D341Med (cell line): ENCODE measurements at places on chromosomes 5 and 9.

DNA sequence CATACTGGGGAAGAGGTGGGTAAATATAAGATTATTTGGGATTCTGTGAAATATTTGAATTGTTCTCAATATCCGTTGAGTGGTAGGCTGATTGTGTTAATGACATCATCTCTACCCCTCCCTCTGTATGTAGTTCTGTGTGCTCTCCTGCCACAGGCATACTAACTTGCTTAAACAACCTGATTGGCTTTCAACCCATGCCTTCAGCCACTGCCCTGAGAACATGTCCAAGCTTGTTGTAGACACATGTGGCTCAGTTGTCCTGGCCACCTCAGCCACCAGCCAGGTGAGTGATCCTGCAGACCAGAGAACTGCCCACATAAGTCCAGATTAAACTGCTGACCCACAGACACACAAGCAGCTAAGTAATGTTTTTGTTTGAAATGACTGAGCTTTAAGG is 31.1 kb downstream of the ANKS6 start:
- peak; percentile 24 for DNase-seq

DNA sequence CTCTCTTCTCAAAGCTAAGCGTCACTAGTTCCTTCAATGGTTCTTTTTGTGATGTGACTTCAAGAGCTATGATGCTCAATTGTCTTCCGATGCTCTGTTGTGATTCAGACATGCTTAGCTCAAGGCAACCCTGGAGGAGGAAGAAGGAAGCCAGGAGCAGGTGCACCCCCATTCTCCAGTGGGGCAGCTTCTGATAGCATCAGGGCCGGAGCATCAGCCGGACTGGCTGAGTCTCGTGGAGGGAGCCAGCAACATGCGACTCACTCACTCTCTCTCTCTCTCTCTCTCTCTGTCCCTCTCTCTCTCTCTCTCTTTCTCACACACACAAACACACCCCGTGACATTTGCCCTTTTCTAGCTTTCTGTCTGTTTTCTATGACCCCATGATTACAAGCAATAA is 140.2 kb downstream of the HSD17B3 start:
- no peak for DNase-seq

- DNase-seq: no peak
These were observed 4.7 kb upstream of the PURA start for GRCh38 chr5:140109018-140109758.

DNA sequence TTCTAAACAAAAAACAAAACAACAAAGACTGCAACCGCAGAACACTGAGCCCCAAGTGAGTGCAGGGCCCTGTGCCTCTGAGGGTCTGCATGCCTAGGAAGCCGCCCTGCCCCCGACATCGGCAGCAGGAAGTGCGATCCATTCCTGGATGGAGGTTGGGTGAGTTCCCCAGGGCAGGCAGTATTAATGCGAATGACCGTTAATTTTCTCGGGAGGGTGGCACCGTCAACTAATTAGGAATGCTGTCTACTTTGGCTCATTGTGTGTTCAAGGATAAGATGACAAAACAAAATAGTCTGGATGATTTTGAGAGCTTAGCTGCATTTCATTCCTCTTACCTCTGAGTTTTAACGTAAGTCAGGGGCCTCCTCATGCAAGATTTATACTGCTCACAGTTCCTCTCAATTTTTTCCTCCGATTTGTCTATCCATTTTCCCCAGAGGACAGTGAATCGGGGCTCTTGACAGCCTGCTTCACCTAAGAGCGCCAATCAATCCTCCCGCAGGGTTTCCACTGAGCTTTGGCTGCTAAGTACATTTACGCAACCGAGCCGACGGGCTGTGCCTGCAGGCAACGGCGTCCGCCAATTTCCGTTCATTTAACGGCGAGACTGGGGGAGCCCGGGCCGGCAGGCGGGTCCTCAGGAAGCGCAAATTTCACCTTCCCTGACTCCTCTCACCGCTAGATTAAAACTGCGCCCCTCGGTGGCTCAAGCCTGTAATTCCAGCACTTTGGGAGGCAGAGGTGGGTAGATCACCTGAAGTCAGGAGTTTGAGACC is 2.9 kb upstream of the NXNL2 start:
- DNase-seq: no peak

- DNase-seq: no peak
These were observed 26.2 kb downstream of the TPPP start for GRCh38 chr5:666816-667498.

- no peak for DNase-seq
These were observed 3.4 kb upstream of the GRPEL2 start for GRCh38 chr5:149341876-149342275.

DNA sequence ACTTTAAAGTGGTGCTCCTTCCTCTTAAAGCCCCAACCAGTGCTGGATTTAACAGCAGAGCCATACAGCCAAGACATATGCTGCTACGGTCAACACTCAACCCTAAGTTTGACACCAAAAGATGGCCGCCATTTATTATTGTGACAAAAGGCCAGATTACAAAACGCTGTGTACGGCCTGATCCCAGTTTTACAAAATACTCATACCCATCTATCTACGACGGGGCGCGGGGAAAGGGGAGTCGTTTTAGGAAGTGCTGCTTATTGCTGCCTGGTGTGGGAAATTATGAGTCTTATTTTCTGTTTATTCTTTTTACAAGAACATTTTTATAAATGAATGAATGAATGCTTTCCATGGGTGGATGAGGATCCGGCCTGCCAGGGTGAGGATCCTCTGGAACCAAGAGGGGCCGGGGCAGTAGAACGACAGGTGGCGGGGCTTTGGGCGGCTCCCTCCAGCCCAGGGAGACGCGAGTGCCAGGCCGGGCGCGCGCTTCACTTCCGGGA is 457 bp upstream of the IDNK start:
- DNase-seq: peak; percentile 85

DNA sequence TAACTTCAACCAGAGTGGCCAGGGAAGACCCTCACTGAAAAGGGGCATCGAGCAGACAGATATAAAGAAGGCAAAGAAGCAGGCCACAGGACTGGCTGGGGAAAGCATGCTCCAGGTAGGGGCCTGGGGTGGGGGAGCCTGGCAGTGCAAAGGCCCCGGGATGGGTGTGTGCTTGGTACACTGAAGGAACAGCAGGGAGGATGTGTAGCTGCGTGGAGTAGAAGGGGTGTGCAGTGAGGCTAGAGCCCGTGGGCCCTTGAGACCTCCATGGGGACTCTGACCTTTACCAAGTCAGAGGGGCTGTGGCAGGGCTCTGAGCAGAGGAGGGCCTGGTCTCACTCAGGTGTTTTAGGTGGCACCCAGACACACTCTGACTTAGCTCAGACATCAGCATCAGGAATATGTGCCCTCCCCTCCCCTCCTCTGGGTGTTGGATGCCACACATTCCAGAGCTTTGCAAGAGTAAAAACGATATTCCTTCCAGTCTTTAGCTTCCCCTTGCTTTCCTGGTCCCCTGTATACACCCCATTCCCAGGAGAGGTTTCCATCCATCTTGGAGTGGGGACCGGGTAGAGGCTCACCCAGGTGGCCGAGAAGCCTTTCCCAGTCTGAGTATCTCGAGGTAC is 7.6 kb downstream of the TRIM7 start:
- no peak for DNase-seq

- no peak for DNase-seq
These were observed 306.8 kb downstream of the TRPM3 start for GRCh38 chr9:70814597-70814996.

GRCh38 chr5:151082282-151082902 is 1.6 kb upstream of the TNIP1 start:
- DNase-seq: peak; percentile 57

- no peak for DNase-seq
These were observed 27.3 kb downstream of the GZMK start for GRCh38 chr5:55051357-55051756.

- no peak for DNase-seq
These were observed 17.5 kb upstream of the CLPTM1L start for GRCh38 chr5:1362242-1363015.

DNA sequence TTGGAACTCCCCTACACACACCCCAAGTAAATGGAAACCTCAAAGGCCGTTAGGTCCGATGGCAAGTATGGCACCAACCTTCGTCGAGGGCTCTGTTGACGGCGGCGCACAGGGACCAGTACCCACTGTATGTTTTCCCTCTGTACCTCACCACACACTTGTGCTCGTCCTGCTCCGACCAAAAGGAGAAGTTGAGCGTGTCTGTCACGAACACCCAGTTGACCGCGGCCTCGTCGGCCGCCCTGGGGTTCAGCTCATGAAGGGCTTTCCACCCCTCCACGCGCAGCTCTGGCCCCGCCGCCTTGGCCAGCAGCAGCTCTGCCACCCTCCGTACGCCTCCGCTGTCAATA is 24.0 kb downstream of the HNRNPK start:
- DNase-seq: peak; percentile 57

GRCh38 chr9:100455470-100455869 is 17.5 kb upstream of the TMEFF1 start:
- DNase-seq: no peak

DNA sequence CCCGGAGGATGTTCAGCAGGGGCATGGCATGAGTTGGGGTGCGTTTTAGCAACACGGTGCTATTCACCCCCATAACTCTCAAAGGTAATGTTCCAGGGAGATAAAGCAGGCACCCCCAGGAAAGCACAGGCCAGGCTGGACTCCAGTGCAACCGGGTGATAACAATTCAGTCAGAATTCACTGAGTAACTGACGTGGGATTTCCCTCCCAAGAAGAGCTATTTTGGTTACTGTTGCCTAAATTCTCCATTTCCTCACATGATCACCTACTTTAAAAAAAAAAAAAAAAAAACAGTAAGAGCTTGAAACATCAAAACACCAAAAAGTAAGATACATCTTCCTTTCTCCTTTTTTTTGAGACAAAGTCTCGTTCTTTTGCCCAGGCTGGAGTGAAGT is 137.6 kb upstream of the WWC1 start:
- DNase-seq: no peak

DNA sequence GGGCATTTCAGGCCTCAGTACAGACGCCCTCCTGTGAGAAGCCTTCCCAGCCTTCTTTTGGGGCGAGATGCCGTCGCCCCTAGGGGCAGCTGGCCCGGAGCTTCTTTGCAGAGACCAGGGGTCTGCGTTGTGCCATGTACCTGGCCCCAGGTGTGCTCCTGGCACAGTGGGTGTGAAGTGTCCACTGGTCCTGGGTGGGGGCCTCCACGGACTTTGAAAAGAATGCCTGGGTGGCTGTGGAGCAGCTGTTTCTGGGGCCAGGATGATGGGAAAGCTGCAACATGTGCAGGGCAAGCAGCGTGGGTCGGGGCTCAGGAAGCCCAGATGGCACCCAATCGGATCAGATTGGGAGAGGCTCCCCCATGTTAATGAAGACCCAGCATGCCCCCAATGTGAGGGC is 47.8 kb downstream of the WNK2 start:
- no peak for DNase-seq

GRCh38 chr5:19923742-19924141 is 64.3 kb downstream of the CDH18 start:
- DNase-seq: no peak

DNA sequence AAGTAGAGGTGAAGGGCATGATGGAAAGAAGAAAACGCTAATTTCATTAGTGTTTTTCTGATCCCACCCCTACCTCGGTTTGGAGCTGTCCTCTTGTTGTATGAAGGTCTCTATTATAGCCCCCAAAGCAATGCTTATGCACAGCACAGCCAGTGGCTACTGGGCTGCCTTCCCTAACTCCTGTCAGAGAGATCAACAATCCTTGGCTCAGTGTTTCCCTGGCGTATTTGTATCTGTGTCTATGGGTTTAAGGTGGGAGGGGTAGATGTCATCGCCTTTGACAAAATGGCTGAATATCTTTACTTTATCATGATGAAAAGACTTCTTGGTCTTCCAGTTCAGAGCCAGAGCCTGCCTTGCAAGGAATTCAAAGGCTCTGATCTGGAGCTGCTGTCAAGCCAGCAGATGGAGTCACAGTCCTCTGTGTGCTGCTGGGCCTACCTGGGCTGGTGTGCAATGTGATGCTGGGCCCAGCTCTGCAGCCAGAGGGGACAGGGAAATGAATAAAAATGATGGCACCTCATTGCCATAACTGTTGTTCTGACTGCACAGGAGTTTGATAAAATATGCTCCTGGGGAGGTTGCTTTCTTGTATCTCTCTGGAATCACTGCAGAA is 20.1 kb upstream of the HSPA9 start:
- DNase-seq: no peak

- DNase-seq: no peak
These were observed 6.9 kb downstream of the OLFML2A start for GRCh38 chr9:124783830-124784229.

GRCh38 chr5:115414406-115415142 is 118.1 kb upstream of the CCDC112 start:
- no peak for DNase-seq

DNA sequence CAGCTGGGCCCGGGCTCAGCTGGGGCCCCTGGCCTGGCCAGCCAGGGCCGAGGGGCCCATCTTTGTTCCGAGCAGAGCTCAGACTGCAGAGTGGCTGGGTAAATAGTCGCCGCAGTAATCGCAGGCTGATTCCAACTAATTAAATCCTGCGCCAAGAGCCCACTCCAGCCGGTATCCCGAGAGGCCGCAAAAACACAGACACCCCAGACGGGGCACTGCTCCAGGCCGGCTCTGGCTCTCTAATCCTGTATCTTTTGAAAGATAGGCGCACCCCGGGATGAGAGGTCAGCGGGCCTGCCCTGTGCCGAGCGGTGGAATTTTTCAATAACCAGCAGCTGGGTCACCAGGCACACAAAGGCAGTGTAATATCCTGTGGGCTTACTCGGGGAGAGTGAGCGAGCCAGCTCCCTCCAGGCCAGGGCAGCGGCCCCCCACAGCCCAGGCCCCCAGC is 57.7 kb downstream of the LMX1B start:
- DNase-seq: no peak
